Jurkat, Clone E6-1 (cell line): ENCODE measurements at places on chromosomes 4 and X.

GRCh38 chrX:153884136-153884535 is 1.8 kb downstream of the L1CAM start:
- no peak for DNase-seq

DNA sequence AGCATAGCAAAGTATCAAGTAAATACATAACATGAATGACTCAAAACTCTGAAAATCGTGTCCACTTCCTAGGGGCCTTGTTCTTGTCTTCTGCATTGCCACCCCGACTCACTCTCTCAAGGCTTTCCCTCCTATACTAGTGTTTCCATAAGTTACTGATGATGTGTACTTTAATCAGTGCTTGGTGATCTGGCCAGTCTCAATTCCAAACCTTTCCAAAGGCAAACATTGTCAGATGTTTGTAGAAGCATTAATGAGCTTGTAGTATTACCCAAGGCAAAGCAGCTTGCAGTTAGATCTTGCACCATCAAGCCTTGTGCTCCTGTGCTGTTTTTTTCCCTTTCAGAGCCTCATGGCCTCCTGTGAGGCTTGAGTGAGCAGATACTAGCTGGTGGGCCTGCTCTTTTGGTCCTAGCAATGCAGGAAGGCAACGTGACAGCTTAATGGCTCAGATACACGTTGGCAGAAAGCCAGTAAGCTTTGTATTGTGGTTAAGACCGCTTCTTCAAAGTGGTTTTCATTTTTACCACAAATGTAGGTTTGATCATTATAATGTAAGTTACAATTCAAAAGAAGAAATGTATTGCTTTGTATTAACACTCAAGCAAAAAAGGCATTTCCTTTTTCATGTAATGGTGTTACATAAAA is 51.8 kb downstream of the RBPJ start:
- DNase-seq = peak; percentile 95

GRCh38 chrX:72100824-72101351 is 30.8 kb downstream of the RTL5 start:
- DNase-seq = peak; percentile 92

GRCh38 chr4:137116144-137116543 is 416.1 kb downstream of the PCDH18 start:
- no peak for DNase-seq

GRCh38 chr4:39635023-39635422 is 3.6 kb downstream of the SMIM14 start:
- DNase-seq = no peak

DNA sequence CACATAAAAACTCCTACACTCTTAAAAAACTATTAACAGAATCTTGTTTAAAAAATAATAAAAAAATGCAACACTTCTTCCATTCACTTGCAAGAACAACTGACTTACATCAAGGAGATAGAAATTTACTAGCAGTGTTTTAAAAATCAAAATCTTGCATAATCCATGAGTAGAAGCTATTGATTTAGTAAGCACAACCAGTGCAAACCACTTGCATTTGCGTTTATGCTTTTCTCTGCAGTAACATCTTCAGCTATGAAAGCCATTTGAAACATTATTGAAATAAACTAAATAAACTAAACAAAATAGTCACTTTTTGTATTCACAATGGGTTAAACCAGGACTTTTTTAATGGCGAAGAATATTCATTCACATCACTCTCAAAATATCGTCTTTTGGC is 389.2 kb upstream of the EMCN start:
- no peak for DNase-seq

- no peak for DNase-seq
Observed at GRCh38 chrX:17773221-17773876, 36.1 kb downstream of the SCML1 start.
